ENCODE measurements at places on chromosomes 13 and 19. TPM values are rescaled to one million over a fixed set of nuclear protein-coding genes. Genes with fewer than 3 reads are reported as not detected.

Gene NKPD1
- 0.19 TPM for polyA plus RNA-seq

Gene MCEMP1
- 0.19 TPM for polyA plus RNA-seq

Gene OR1M1
- polyA plus RNA-seq, result not detected

Gene LILRA1
- polyA plus RNA-seq, result 0.23 TPM

Gene S1PR5
- 0.38 TPM for polyA plus RNA-seq

Measured in pancreas (tissue), 10 donors.